ENCODE measurements at places on chromosomes 7 and 10.

DNA sequence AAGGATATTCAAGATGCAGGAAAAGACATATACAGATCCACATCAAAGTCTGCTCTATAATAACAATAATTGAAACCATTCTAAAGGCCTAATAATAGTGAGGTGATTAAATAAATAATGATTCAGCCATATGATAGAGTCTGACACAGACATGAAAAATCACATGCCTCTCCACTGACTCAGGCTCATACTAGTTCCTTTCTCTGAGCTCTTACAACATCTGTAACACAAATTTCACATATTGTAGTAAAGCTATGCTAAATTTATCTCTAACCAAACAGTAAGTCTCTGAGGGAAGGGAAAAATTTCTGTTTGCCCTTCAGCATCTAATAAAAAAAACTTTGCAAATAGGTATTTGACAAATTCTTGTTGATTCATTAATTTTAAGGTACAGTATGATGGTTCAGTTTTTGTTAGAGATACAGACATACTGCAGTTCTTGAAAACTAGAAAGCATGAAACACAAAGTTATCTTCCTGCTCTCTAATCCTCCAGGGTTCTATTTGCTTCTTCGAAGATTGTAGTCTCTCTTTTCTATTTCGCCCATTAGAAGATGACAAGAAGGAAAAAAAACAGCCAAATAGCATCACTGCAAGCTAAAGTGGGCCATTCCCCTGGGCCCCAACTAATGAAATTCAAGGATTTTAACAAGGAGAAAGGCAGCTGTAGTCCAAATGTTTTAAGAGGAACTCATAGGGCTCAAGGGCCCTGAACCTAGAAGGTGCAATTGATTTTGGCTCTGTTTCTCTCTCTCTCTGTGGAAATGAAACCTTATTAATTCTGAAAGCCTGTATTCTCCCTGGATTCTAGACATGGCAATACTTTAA lies 53.9 kb downstream of the CUBN start:
- no peak for DNase-seq

DNA sequence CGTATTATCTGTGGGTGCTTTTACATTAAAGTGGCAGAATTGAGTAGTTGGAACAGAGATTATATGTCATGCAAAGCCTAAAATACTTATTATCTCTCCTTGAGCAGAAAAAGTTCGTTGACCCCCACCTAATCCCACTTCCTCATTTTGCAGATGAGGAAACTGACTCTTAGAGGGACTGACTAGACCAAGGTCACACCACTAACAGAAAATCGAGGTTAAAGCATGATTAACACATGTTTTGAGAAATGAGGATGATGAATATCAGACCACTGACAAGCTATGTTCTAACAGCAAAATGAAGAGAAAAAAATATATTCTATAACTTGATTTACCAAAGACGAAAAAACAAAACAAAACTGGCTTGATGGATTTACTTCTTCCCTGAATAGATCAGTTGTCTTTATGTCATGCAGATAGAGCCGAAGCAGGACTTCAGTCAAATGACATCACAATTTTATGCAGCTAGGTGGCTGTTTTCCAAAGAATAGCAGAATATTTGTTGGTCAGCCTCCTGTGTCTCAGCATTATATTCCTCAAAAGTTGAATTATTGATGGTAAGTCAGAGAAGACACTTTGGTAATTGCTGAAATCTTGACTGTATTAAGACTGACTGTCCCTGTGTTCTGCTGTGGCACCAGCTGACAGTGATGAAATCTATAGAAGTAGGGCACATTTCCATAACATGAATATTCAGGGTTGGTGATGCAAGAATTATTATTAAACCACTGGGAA lies 24.2 kb upstream of the SMIM30 start:
- no peak for DNase-seq

DNA sequence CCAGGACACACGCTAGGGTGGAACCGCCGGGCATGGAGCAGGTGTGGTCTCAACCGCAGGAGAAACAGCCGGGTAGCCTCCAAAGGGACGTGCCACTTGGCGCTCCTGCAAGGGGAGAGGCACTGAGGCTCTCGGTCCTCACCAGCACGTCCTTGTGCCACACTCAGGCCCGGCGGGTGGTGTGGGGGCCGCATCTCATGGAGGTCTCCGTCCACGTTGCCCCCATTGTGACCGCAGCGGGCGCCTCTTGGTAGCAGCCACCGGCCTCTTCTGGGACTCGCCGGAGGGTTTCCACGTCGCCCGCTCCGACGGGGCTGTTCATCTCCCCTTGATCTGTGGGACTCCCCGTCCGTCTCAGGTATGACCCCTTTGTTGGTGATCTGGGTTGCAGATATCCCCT lies 49.2 kb upstream of the ELFN1 start:
- DNase-seq = no peak

- no peak for DNase-seq
Measured at GRCh38 chr7:38317515-38317914, 44.1 kb upstream of the TARP start.

DNA sequence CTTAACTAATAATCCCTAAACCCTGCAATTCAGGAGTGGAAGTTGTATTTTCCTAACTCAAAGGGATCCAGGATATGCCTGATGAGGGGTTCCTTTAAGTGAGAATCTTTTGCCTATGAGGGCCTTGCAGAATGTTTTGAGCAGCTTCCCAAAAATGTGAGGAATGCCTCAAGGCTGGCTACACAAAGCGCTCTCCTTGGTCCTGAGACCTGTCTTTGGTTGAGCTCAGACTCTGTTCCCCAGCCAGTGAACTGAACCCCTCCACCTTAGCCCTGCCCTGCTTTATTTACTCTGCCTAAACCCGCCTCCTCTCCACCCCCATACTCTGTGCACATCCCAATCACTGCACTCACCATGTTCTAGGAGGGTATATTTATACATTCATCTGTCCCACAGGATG lies 108.6 kb downstream of the NRCAM start:
- DNase-seq = no peak

DNA sequence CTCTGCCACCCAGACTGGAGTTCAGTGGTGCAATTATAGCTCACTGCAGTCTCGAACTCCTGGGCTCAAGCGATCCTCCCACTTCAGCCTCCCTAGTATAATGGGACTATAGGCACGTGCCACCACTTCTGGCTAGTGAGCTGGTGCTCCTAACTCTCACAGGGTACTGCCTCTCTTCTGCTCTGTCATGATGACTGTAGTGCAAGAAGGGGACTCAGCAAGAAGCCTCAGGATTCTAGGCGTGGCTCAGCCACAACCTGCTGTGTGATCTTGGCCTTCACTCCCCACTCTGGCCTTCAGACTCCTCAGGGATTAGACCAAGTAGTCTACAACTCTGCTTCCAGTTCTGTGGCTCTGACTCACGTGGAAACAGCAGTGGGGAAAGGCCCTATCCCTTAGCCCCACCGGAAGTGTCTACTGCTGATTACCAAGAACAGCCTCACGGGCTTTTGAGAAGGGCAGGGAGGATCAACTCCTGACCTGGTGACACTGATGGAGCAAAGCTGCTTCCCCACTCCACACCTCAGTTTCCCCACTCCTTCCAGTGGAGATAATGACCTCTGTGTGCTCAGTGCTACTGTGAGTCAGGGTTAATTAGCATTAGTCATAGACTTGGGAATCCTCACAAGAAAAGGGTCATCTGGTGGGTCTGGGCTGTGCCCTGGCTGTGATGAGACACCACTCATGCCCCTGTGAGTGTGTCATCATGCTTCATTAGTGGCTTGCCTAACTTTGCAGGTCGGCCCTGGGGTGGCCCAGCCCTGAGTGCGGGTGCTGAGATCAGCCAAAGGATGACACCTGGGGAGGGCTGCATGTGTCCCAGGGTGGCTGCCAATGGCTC lies 41.1 kb downstream of the ZC3HC1 start:
- no peak for DNase-seq

GRCh38 chr10:9228771-9229170 lies 1174.3 kb downstream of the GATA3 start:
- no peak for DNase-seq

DNA sequence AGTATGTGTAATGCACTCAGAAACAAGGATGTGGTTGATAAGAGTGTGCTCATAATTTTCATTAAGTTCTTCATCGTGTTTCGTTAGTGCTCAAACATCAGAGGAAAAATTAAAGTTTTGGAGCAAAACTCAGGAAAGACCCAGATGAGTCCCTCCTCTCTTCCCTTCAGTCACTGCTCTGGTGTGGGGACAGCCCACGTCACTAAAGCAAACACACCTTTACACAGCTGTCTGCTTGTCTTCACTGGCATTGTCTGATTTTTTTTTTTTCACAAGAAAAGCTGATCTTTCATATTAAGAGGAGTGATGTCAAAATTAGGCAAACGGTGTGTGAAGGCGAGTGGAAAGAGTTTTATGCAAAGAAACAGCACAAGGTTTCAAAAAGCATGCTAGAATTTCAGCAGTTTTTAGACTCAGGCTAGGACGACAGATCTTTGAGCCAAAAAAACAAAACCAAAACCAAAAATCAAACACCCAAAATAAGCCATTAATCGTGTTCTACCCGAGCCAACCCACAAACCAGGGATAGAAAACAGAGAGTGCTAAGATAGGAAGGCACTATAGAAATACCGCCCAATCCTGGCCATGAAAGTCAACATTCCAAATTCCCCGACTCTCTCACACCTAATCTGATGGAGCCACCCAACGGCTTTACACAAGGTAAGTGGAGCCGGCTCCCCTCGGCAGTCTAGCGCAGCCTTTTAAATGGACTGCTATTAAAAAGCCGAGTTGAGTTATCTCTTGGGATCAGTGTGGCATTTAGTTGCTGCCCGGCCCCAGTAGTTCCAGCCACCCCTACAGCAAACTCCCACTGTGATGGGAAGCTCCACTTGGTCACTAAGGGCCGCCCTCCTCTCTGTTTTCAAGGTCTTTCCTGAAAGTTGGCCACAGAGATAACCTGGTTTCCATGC lies 27.9 kb upstream of the GATA3 start:
- DNase-seq = no peak

DNA sequence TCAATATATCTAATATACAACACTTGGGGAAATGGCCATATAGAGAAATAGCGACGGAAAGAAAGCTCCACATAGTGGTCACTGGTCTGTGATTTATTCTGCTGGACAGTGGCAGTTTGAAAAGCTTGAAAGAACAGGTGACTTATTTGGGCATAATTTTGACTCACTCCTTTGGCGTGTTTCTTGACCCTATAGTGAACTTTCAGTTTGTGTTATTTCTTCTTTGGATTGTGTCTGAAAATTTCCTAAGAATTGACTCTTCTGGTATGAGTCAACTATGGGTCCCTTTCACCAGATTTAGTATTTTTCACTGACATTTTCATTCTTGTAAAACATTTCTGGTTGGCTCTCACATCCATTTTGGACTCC lies 25.8 kb upstream of the IMMP2L start:
- no peak for DNase-seq

DNA sequence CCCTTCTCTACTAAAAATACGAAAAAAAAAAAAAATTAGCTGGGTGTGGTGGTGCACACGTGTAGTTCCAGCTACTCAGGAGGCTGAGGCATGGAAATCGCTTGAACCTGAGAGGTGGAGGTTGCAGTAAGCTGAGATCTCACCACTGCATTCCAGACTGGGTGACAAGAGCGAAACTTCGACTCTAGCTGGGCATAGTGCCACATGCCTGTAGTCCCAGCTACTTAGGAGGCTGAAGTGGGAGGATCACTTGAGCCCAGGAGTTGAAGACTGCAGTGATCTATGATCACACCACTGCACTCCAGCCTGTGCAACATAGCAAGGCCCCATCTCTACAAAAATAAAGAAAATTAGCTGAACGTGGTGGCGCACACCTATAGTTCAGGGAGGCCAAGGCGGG lies 1.2 kb upstream of the SPACDR start:
- DNase-seq = no peak

DNA sequence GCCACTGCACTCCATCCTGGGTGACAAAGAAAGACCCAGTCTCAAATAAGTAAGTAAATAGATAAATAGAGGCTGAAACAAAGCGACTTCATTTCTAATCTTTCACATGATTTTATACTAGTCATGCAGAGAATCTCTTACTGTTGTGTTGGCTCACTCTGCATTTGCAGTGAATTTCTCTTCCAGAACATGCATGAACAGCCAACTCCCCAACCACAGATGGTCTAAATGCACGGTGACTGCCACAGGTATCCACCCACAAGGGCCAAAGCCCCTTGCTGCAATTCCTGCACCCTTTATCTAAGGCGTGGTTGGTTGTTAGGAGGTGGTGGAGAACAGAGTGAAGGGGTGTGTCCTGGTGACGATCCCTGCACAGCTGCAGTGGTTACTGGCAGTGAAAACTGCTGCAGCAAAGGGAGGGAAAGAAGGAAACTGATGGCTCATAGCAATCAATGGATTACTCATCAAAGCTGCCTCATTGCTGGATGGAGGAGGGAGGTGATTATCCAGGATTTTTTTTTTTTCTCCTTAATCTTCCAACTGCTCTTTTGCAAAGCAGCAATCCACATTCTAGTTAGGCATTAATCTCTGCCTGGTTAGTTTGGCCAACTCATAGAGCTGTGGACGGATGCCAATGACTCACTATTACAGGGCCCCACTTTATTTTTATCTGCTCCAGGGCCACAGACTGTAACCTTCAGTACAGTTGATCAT lies 50.6 kb downstream of the PRTFDC1 start:
- no peak for DNase-seq

DNA sequence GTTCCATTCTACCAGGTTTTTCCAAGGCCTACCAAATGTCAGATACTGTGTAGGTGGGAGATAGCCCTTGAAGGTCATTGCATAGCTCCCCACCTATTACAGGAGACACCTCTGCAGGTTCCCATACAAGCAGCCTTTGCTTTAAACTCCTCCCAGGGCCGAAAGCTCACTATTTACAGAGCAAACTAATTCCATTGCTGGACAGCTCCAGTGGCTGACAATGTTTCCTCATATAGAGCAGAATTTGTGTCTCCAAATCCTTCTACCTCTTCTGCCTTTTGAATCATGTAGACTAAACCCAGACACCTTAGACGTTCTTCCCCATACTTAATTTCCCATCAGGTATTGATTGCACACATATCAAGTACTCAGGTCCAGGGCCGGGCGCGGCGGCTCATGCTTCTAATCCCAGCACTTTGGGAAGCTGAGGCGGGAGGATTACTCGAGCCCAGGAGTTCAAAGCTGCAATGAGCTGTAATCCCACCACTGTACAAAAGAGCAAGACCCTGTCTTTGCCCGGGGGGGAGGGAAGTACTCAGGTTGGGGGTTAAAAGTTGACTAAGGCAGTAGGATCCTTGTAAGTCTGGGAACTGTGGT lies 2.1 kb downstream of the CNNM1 start:
- no peak for DNase-seq

Data from activated CD4-positive, CD25-positive, alpha-beta regulatory T cell treated with anti-CD3 and anti-CD28 coated beads, Interleukin-2, amount 50 U/mL, for 72 hours (primary cell).